ENCODE measurements at places on chromosomes 12 and 14.

- peak; percentile 79 for DNase-seq
Observed at GRCh38 chr12:89707703-89708564, 704 bp downstream of the ATP2B1 start.

- no peak for DNase-seq
Observed at GRCh38 chr12:124533456-124533855, 34.0 kb downstream of the NCOR2 start.

GRCh38 chr14:23068789-23069412 lies 11.6 kb upstream of the CDH24 start:
- peak; percentile 88 for DNase-seq

DNA sequence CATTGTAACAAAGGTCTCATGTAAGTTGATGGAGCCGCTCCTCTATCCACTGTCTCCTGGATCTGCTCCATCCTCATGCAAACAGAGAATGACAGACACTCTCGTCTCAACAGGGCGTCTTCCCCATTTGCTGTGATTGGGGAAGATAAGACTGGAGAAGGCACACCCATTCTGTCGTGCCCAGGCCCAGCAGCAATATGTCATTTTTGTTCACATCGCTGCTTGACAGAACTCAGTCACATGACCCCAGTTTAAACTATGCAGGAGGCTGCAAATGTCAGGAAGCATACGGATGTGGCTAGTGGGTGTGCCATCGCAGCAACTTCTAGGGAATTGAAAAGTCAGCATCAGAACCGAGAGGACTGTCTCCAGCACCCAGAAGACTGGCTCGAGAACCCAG lies 290.5 kb downstream of the TMEM132D start:
- DNase-seq: no peak

- DNase-seq: no peak
Observed at GRCh38 chr14:103619057-103619456, 10.0 kb upstream of the KLC1 start.

GRCh38 chr14:89731396-89731933 lies 223.1 kb downstream of the EFCAB11 start:
- no peak for DNase-seq

DNA sequence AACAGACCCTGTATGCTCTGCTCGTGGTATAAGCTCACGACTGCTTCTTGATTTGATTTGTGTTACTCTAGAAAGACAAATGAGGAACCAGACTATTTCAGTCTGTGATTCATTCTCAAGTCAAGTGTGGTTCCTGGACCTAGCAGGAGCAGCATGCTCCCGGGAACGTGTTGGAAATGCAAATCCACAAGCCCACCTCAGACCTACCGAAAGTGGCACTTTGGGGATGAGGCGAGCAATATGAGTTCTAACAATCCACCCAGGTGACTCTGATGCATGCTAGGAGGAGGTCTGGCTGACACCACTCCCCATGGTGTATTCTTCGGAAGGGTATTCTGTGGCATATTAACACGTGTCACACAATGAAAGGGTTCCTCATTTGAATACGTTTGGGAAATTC lies 59.5 kb upstream of the TMX1 start:
- DNase-seq: no peak

- no peak for DNase-seq
Observed at GRCh38 chr12:89236237-89236636, 116.1 kb downstream of the DUSP6 start.

GRCh38 chr12:6078398-6079096 lies 45.9 kb downstream of the VWF start:
- DNase-seq: no peak

DNA sequence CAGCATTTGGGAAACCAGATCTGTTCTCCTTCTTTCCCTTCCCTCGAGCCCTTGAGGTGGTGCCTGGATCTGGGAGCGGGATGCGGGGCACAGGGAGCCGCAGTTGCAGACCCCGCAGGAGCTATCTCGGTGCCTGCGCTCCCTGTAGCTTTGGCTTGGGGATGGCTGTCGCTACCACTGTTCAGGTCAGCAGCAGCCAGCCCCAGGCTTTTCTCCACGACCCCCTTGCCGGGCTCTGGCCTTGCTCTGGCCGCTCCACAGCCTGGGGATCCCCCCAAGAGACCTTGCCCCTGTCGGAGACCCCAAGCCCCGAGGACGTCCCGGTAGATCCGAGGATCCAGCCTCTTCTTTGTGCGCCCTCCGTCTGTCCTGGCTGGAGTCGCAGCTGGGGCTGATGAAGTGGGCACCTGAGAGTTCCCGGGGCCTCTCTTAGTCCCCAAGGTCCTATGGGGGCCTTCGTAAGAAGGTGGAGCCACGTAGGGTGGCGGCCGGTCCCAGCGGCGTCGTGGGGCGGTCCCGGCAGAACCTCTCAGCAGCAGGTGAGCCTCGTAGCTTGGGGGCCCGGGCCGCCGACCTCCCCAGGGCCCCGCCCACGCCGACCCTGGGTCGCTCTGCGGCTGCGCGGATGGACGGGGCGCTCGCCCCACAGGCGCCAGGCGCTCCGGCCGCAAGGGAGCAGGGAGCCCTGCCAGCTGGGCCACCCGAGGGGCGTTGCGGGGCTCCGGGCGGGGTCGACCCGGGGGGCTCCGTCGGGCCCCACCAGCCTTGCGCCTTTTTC lies 1.3 kb downstream of the DDN start:
- peak; percentile 75 for DNase-seq

- DNase-seq: no peak
Observed at GRCh38 chr12:78088391-78088832, 257.7 kb downstream of the NAV3 start.

GRCh38 chr14:60301685-60302084 lies 52.7 kb downstream of the PPM1A start:
- DNase-seq: no peak

- DNase-seq: peak; percentile 74
Observed at GRCh38 chr14:104876251-104876699, 11.2 kb downstream of the CEP170B start.

DNA sequence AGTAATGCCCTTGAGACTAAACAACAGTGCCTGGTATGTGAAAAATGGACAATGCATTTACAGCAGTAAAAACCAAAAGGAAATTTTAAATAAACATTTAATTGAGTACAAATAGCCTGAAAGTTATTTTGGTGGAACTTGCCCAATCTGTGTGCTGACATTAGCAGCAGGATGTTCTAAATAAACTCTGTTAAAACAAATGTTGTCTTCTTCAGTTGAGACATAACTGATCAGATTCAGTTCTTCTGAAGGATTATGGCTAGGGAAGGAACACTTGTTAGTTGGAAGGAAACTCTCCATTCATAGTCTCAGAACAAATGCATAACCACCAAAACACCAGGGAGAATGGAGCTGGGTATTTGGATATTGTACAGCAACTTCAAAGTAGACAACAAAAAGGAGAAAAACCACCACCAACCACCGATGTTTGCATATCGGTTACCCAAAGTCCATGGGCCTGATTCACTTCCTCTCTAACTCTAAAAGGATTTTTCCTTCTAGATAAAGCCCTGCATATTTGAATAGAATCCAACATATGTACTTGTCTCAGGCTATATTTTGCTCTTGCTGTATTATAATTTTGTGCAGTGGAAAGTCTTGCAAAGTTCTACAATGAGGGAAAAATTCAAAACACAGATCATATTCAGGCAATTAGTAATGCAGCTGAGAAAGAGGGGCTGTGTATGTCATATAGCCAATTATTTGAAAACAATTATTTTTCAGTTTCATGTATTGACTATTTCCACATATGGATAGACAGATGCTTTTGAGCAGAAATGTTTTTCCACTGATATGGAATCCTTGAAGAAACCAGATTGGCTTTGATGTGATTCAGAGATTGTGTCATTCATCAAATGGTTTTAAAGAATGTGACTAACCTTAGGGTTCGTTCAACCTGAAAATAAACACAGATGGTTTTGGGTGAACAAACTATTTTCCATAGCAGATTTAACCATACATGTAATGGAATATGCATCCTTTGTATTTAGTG lies 152.2 kb upstream of the BMP4 start:
- no peak for DNase-seq

GRCh38 chr12:110869026-110869425 lies 22.2 kb downstream of the CCDC63 start:
- no peak for DNase-seq

DNA sequence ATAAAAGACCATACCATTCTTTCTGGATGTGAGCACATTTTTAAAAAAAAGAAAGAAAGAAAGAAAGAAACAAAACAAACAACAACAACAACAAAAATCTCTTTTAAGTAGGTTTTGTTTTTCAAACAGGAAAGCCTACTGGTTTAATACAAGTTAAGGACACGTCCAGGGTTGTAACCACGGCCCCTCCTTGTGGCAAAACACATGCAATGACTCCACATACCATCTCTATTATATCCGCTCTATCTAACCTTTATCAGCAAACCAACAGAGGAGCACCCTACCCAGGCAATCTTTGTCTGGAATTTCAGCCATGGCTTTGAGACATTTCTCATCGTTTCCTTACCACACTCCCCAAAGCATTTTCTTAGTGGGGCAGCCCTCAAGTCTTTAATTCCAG lies 360.5 kb upstream of the TMPO start:
- no peak for DNase-seq

DNA sequence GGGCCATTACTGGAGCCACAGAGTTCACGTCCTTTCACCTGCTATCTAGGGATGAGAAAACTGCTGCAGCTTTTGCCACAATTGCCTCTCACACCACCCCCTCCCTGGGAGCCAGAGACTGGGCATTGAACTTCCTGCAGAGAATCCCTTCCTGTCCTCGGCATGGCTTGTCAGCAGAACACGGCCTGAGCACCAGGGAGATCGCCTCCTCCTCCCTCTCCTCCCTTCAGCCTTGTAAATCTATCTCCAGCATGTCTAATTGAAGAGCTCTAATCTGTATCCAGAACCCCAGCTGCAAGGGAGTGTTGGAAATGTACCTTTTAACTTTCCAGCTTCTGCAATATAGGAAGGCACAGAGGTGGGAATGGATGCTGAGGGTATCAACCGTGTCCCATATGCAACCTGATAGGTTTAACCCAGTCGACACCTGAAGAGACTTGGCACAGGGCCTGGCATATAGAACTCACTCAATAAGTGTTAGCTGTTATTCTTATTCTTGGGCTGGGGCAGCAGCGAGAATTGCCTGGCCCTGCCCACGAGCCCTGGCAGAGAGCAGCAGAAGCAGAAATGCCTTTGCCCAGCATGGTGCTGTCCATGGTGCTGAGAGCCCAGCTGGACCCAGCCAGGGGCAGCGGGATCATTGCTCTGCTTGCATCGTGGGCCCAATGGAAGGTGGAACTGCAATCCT lies 26.8 kb downstream of the TMEM63C start:
- peak; percentile 78 for DNase-seq

GRCh38 chr12:99917711-99918402 lies 66.9 kb downstream of the ANKS1B start:
- DNase-seq: no peak

GRCh38 chr14:24110060-24110459 lies 4.5 kb upstream of the DCAF11 start:
- no peak for DNase-seq

- peak; percentile 80 for DNase-seq
Observed at GRCh38 chr14:90518941-90519256, 122.1 kb downstream of the CALM1 start.

GRCh38 chr14:105168496-105168978 lies at the start of gene JAG2:
Gene JAG2, minus strand, starts transcription at chr14:105168776. Its CDS starts 356 bp downstream, at chr14:105168420.
- DNase-seq: peak; percentile 84

- DNase-seq: no peak
Observed at GRCh38 chr12:106235770-106236169, 12.1 kb downstream of the CKAP4 start.

DNA sequence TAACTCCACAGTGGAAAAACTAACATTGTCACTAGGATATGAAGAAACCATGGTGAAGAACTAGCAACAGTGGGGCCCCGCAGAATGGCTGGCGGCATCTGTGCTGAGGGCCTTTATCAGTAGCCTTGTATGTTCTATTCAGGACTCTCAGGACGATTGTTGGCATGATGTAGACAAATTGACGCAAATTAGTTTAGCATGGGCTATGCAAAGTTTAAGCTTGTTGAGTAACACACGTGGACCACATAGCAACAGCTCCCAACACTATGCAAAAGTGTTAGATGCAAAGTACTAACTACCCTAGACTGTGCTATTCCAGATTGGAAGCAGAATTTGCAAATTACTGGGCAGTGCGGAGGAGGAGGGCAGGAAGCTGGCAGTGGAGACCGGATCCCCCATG lies 38.2 kb upstream of the TMEM263 start:
- DNase-seq: no peak

DNA sequence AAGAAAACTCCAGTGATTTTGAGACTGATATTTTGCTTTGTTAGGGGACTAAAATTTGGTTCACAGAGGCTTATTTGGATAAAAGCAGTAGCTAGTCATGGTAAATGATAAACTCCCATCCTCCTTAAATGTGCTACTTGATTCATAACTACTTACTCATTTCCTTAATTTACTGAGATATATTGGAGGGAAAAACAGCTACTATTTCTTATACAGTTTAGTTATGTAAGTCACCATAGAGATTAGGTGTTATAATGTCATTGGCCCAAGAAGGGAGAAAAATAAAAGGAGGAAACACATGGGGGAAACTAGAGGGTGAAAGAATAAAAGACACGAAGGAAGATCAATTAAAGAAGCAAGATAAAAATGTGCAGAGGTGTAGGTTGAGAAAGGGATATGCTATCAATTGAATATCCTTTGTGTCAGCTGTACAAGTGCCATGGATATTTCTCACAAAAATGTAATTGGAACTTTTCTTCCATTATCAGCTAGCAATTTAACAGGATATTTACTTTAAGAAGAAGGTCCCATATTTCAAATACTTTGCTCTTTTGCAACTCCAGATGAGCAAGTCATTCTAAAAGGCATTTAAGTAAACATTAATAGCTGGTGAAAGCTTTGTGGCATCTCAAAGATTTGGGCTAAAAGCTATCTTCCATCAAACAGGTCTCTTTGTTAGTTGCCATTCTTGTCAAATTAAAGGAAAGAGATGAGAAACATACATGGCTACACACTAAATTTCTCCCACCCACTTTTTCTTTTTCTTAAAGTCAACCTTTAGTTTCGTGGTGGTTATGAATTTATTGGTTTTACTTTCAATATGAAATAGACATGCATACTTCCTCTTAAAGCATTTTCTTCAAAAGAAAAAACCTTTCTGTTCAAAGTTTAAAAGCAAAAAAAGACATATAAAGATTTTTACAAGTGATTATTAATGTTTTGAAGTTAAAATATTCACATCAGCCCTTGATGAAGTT lies 439.5 kb downstream of the CCER1 start:
- no peak for DNase-seq

DNA sequence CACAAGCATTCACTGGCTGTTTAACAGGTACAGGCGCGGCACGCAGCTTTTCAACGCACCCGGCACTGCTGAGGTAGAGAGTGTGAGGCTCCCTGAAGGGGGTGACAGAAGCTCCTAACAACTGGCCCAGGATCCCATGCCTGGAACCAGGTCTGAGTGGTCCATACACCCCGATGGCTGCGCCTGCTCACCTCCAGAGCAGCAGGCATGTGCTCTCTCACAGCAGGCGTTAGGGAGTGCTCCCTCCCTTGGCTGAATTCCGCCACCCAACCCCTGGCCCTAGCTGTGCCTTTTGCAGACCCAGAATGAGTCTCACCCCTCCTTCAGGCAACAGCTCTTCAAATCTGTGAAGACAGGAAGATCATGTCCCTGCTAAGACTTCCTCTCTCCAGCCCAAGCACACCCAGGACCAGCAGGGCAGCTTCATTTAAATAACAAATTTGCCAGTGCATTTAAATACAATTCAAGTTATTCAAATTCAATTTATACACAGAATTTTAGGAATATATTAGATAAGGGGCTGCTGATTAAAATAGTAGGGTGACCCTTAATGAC lies 86.0 kb downstream of the SETD3 start:
- DNase-seq: peak; percentile 33

Data from activated effector memory CD4-positive, alpha-beta T cell treated with anti-CD3 and anti-CD28 coated beads, Interleukin-2, amount 50 U/mL, for 16 hours (primary cell).